ENCODE measurements at places on chromosomes 1 and 21.

GRCh38 chr1:212482006-212482636 is 49.4 kb downstream of the NENF start:
- DNase-seq, result no peak

GRCh38 chr1:159187647-159188374 is 16.4 kb downstream of the CADM3 start:
- DNase-seq, result no peak

- no peak for DNase-seq
Measured at GRCh38 chr1:34790985-34791384, 1.8 kb upstream of the GJA4 start.

- DNase-seq, result no peak
Measured at GRCh38 chr1:178579562-178579961, 66.7 kb downstream of the TEX35 start.

- no peak for DNase-seq
Measured at GRCh38 chr1:117698398-117699160, 92.7 kb downstream of the TENT5C start.

DNA sequence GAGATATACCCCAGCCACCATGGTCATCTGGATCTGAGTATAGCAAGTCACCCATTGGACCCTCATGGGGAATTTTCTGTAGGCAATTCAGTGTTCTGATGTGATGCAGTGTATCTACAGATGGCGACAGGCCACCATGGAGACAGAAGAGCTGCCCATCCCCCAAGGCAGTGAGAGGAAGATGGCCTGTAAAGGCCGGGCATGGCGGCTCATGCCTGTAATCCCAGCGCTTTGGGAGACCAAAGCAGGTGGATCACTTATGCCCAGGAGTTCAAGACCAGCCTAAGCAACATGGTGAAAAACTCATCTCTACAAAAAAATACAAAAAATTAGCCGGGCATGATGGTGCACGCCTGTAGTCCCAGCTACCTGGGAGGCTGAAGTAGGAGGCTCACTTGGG is 41.1 kb upstream of the CTPS1 start:
- DNase-seq, result no peak

DNA sequence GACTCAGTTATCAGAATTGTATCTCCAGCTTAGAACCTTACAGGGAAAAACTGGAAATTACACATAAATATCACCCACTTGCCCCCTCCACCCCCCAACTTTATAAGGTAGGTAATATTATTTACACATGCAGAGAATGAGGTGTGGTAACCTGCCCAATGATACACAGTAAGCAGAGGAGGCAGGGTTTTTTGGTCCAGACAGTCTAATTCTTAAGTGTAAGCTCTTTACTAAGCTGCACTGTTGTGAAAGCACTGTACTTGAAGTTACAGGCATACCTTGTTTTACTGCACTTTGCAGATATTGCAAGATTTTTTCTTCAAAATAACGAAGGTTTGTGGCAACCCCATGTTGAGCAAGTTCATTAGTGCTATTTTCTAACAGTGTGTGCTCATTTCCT is 24.8 kb upstream of the MYOCOS start:
- no peak for DNase-seq

DNA sequence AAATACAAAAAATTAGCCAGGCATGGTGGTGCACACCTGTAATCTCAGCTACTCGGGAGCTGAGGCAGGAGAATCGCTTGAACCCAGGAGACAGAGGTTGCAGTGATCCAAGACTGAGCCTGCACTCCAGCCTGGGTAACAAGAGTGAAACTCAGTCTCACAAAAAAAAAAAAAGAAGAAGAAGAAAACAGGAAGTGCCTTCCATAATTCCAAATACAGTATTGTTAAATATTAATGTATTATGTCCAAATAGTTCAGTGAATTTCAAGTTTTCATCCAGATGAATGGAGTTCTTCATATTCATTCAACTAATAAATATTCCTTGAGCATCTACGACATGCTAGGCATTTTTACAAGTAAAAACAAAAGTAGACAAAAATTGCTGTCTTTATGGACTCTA is 33.3 kb downstream of the PLEKHO1 start:
- DNase-seq, result no peak

GRCh38 chr21:41815652-41816582 is 49.1 kb upstream of the RIPK4 start:
- DNase-seq, result no peak

GRCh38 chr1:1761504-1762376 is 16.5 kb downstream of the NADK start:
- no peak for DNase-seq

- DNase-seq, result no peak
Measured at GRCh38 chr1:172147541-172147940, 272.9 kb upstream of the C1orf105 start.

DNA sequence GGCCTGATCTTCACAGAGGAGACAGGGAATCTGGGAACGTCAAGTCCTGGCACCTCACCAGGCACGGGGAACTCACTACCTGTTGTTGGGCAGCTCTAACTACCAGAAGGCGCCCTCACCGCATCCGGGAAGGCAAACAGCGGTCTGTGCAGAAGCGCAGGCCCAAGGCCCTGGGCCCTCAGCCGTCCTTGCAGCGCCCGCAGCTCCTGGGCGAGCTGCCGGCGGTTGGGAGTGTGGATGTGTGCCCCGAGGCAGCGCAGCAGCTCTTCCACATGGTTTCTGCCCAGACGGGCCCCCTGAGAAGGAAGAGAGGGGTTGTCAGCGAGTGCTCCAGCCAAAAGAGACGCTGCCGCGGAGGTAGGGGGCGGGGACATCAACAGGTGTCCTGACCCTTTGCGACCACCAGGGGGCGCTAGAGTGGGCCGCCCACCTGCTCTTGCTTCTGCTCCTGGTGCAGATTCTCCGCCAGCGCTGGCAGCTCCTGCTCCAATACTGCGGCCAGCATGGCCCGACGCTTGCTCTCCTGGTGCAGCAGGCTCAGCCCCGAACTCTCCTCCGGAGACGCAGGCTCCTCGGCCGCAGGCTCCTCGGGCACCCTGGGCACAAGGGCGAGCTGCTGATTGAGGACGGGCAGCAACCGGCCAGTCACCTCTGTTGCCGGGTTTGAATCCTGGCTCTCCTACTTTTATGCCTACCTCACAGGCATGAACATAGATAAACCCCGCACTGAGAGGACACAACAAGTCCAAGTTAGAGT is 9.3 kb downstream of the MAP3K6 start:
- DNase-seq, result no peak

- DNase-seq, result no peak
Measured at GRCh38 chr1:162265983-162266382, 110.7 kb downstream of the SPATA46 start.

DNA sequence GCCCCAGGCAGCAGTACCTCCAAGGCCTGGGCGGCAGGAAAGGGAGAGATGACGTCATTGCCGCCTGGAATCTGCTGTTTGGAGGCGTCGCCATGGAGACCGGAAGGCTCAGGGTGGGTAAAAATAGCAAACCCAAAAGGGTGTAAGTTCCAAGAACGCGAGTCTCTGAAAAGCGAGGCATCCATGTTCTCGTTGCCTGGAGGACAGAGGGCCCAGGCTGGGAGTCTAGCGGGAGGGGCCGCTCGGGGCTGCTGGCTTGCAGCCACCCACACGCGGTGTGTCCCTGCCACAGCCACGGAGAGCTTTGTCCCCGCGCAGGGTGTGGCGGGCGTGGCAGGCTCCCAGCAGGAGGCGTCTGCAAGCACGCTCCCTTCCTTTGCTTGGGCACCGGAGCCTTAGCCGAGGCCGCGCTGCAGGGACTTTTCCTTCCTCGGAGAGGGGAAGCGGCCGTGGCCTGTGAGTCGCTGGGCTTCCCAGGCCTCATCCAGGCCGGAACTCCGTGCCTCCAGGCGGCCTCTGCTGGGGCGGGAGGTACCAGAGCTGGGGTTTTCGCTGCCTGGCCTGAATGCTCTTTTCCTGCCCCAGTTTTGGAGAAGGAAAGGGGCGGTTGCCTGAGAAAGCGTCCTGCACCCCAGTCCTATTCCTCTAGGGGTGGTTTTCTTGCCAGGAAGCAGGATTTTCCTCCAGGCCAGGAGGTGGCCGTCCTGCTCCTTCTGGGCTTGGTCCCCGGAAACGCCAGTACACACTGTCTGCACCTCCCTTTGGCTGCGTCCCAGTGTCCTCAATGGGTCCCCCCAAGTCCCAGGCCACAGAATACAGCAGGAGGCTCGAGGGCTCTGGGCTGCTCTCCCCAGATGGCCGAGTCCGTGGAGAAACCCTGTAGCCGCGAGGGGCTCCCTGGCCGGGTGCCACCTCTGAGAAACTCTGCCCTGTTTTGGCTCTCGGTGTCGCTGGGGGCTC is 15.3 kb upstream of the SKI start:
- no peak for DNase-seq

GRCh38 chr21:42021371-42022090 is 11.4 kb upstream of the ZBTB21 start:
- no peak for DNase-seq

- DNase-seq, result no peak
Measured at GRCh38 chr1:10694274-10694632, 102.2 kb downstream of the CASZ1 start.

DNA sequence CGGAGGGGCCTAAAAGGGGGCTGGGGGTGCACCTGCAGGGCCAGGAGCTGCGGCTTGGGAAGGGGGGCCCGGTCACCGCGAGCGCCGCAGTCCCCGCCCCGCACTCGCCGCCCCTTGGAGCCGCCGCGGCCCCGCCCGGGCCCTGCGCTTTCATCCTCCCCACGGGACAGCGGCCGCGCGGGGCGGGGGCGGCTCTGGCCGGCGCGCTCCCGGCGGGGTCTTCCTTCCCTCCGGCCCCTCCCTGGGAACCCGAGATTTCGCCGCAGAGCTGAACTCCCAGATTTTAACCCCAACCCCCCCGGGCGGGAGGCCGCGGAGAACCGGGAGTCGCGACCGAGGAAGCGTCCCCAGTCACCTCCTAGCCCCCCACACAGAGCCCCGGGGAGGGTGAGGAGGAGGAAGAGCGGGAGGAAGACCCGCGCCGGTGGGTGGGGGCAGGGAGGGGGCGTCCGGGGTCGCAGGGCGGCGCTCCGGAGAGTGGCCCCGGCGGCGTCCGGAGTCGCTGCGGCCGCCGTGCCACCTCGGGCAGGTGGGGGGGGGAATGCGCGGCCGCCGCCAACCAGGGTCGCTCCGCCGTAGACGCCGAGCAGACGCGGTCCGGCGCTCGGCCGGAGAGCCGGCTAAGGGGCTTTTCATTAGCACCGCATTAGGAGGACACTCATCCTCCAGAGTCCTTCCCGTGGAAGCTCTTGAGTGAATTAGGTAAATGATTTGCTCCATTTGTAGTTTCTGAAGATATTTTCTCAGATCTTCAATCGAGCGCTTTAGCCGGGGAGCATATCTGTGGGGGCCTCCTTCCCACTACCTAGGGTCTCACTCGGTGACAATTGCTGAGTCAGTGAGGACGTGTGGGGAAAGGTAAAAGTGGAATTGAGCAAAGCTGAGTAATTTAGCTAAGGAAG is 31.6 kb upstream of the NFIA start:
- no peak for DNase-seq

Data from cortex of kidney (tissue), 1 donor.